Upper lobe of left lung (tissue), 6 donors: ENCODE measurements at places on chromosomes 5 and 9.
A peak's percentile ranks its signal among the peaks of the same experiment; 100 is the strongest.

DNA sequence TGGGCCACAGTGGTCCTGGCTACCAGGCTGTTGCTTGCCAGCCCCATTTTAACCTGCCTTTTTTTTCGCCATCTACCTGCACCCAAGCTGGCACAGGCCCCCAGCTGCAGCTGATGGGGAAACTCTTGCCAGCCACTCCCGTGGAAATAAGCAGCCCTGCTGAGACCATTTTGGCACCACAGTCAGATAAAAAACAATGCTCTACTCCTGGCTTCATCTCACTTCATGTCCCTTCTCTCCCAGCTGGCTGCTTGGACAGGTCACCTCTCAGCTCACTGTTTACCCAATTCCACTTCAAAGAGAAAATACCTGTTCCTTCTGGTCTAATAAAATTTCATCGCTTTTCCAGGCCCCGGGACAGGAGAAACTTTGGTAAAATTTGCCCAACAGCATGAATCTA is 322.6 kb upstream of the SLC30A5 start:
- DNase-seq, result no peak

GRCh38 chr5:50653946-50654345 is 12.5 kb upstream of the PARP8 start:
- peak; percentile 68 for DNase-seq

- no peak for DNase-seq
These were observed 47.6 kb downstream of the ACER2 start for GRCh38 chr9:19456426-19456825.

DNA sequence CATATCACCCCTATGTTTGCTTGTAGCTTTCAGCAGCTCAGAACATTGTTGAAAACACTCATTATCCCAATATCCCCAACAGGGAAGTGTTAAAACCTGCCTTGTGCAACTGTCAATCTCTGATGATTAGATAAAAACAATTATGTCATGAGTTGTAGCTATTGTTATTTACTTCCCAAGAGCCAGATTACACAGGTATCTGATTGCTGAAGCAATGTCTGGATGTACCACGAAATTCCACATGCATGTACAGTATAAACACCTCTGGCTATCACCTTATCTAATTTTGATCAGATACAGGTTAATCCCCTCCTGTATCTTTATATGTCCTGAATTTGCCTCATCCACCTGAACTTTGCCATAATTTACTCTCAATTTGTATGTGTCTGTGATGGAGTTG is 38.7 kb downstream of the TMC1 start:
- DNase-seq, result no peak

DNA sequence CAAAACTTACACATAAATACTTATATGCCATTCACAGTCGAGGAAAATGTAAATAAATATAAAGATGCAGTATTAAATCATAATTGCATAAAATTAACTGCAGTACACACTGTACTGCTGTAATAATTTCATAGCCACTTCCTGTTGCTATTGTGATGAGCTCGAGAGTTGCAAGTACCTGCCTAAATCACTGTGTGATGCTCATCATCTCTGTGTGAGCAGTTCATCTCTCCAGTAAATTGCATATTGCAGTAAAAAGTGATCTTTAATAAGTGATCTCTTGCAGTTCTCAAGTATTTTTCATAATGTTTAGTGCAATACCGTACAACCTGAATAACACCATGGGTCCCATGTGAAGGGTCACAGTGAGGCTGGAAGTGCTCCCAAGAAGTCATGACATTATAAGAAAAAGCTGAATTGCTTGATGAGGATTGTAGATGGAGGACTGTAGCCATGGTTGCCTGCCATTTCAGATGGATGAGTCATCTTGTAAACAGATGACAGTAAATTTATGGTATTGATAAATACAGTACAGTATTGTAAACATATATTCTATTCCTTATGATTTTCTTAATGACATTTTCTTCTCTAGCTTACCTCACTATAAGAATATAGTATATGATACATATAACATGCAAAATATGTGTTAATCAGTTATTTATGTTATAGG is 34.9 kb downstream of the SYK start:
- no peak for DNase-seq
